Esophagus (tissue), 2 donors: ENCODE measurements at places on chromosomes 2 and 18. TPM values are rescaled to one million over a fixed set of nuclear protein-coding genes. Genes with fewer than 3 reads are reported as not detected.

Gene SH3BP4
- polyA plus RNA-seq = 5.5 TPM

Gene INHBB
- polyA plus RNA-seq = 1.6 TPM

Gene TTC39C
- 8.5 TPM for polyA plus RNA-seq

Gene PROKR1
- polyA plus RNA-seq = 0.01 TPM

Gene PROM2
- 82.4 TPM for polyA plus RNA-seq

Gene FRZB
- 1.3 TPM for polyA plus RNA-seq

Gene RPRM
- polyA plus RNA-seq = 0.28 TPM

Gene SRBD1
- polyA plus RNA-seq = 2.3 TPM

Gene PSD4
- polyA plus RNA-seq = 32.6 TPM
